ENCODE measurements at places on chromosomes 5 and 9. TPM values are rescaled to one million over a fixed set of nuclear protein-coding genes. Genes with fewer than 3 reads are reported as not detected.

- DNase-seq, result peak; percentile 37
Observed at GRCh38 chr5:134738963-134739661, 764 bp downstream of the CAMLG start.

Gene F2RL1
- total RNA-seq, result 3.1 TPM

GRCh38 chr5:82347201-82347865 is 69.2 kb upstream of the RPS23 start:
- DNase-seq, result peak; percentile 81

- DNase-seq, result no peak
Observed at GRCh38 chr9:22143799-22144625, 134.9 kb upstream of the CDKN2B start.

DNA sequence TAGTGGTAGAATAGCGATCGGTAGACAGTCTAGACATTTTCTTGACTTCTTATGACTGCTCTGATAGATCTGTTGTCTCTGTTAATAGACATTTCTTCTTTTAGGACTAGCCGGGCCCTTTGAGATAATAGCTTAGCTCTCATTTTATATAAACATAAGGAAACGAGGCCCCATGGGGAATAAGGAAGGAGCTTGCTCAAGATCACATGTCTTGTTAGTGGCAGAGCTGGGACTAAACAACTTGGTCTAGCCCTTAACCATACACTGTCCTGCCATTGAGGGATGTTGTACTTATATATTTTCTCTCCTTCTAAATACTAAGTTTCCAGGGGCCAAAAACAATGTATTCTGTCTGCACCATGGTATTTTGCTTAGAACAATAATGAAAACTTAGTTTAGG is 140.0 kb downstream of the GCNT1 start:
- no peak for DNase-seq

- DNase-seq, result no peak
Observed at GRCh38 chr5:34847056-34847455, 8.1 kb downstream of the TTC23L start.

DNA sequence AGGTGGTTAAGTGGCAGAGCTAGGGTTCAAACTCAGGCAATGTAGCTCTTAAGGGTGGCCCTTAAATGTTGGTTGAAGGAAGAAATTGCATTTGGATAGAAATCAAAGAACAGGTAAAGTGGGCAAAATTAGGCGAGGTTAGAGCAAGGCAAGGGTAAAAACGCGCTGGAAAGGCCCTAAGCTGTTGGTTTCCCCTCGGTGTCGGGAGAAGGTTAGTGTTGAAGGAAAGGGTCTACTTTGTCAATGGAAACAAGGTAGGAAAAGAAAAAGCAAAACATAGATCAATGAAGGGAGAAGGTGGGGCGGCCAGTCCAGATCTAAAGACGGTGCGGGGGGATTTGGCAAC is 431 bp downstream of the FASTKD3 start:
- DNase-seq, result no peak

- DNase-seq, result peak; percentile 44
Observed at GRCh38 chr5:171484460-171484899, 65.0 kb downstream of the FGF18 start.

DNA sequence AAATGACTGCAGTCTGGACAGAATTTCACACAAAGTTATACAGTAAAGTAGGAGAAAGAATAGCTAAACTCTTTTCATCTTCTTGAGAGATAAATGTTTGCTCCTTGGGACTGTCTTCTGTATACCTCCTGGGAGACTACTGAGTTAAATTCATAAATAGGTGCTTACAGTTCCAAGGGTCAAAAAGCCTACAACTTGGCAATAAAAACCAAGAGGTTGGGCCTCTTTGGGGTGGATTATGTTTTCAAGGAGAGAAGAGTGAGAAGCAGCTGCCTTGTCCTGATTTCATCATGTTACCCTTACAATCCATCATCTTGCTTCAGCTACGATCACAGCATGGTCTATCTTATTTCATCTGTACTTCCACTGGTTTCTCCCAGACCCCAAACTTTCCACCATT is 213.2 kb upstream of the RPS23 start:
- no peak for DNase-seq

- DNase-seq, result no peak
Observed at GRCh38 chr5:28398185-28398584, 1359.8 kb upstream of the CDH9 start.

Gene CRAT
- total RNA-seq, result 66.0 TPM

GRCh38 chr5:102834438-102834964 is 79.4 kb downstream of the PAM start:
- no peak for DNase-seq

DNA sequence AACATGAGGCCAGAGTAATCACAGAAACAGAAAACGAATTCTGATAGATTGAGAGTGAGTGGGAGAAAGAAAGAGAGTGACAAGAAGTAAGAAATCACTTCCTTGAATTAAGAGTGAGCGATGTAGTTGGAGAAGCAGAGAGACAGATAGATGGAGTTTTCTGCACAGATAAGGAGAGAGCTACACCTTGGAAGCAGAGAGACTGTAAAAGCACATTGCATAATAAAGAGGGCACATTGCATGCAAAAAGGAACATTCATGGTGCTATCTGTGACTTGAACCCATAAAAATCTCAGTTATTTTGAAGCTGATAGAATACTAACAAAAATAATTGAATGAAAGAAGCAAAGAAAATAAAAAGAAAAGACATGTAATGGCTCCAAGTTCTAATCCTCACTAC is 943.8 kb downstream of the NR2F1-AS1 start:
- no peak for DNase-seq

DNA sequence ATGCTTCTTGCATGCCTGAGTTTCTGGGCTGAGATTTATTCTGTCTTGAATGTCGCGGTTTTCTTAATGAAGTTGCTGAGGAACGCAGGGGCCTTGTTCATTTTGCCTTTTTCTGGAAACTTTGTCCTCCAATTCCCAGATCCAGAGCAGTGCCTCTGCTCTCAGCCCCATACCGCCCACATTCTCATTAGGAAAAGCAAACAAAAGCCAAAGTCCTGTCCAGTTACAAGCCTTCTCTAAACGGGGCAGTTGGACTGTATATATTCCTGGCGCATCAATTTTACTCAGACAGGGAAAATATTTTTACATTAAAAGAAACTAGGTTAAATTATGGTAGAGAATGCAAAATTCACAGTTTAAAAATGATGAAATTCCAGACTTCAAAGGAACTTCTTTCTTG is 1.2 kb upstream of the PSAT1 start:
- DNase-seq, result peak; percentile 37

GRCh38 chr5:75677607-75678006 is 39.6 kb downstream of the POC5 start:
- DNase-seq, result no peak

DNA sequence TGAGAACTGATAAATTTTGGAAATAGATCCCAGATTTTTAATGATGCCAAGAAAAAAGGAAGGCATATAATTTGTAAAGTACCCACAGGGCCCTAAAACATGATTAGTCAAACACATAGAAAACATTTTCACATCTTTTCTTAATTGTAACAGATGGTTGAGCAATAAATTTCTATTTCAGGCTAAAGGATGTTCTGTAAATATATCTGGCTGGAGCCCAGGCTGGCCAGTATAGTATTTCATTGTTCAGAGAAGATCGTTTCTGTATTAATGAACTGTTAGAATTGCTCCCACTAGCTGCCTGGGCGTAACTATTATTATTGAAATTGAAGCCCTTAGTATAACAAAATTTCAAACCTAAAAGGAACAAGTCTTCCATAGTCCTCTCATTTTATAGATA is 105.3 kb upstream of the SMC2 start:
- DNase-seq, result no peak

DNA sequence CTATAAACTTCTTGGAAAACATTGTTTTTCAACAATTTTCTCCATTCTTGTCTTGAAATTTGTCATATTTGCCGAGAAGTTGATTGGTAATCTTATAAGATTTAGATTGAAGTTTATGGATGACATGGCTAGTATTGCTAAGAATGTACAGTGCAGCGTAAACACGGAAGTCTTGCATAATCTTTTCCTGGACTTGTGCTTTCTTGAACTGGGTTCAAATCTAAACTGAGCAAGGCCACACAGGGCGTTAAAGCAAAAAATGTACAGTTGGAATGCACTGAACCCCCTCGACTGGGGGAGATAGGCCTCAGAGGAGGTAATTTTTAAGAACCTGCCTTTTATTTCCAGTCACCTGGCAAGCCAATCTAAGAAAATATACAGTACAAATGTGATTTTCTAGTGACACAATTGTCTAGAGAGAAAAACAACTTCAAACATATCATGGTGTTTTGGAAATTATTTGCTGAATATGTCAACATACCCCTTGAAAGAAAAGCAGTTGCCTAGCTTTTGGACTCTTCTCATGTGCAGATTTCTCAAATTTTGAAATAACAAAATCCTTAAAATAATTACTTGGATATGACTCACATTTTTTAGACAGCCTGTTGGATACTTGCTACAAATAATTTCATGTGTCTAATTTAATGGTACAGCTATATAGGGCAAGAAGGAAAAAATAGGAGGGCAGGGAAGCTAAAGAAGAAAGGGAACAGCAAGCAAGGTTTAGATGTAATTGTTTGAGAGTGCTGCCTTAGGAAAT is 18.5 kb upstream of the GAS1 start:
- DNase-seq, result peak; percentile 86

Data from fibroblast of the aortic adventitia (primary cell).